Stimulated activated CD4-positive, alpha-beta T cell treated with anti-CD3 and anti-CD28 coated beads, Interleukin-1b, Interleukin-23, amount 100 ng/mL, for 1 hour (primary cell): ENCODE measurements at places on chromosomes 4 and X.

DNA sequence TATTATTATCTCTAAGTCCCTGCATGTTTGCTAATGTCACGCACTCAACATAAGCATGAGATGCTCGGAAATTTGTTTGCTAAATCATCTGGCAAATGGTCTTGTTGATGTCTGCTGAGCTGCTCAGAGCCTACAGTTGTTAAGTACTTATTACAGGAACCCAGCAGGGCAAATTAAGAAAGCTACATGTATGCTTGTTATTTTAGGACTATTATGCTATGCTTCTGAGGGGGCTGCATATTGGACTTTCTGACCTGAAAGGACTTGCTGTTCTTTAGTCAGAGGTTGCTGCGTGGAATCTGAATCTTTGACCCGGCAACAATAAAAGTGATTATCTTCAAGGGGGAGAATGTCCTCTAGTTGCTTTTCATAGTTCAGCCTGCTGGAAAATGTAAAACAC lies 36.3 kb upstream of the TENM3 start:
- no peak for DNase-seq

DNA sequence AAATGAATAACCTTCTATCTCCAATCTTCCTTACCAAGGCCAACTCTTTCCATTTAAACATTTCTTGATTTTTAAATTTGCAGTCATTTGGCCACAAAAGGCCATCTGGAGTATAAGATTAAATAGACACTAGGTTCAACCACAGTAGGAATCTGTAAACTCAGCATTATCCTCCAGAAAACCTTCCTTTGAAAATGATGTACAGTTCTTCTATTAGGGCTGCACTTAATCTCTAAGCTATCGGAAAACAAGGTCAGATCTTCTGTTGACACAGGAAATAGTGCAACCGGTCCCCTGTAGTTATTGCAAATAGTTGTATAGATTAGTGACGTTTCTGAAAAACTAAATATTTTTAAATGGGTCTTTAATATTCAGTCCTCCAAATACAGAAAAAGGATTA lies 359.0 kb upstream of the ATOH1 start:
- DNase-seq, result no peak

- no peak for DNase-seq
Measured at GRCh38 chrX:53594354-53594753, 92.2 kb downstream of the HUWE1 start.

GRCh38 chr4:165756836-165757235 lies 116.2 kb upstream of the TLL1 start:
- DNase-seq, result no peak

- DNase-seq, result no peak
Measured at GRCh38 chr4:14652522-14652921, 349.8 kb upstream of the CPEB2 start.

GRCh38 chr4:24328711-24329110 lies 255.6 kb downstream of the DHX15 start:
- DNase-seq, result no peak

DNA sequence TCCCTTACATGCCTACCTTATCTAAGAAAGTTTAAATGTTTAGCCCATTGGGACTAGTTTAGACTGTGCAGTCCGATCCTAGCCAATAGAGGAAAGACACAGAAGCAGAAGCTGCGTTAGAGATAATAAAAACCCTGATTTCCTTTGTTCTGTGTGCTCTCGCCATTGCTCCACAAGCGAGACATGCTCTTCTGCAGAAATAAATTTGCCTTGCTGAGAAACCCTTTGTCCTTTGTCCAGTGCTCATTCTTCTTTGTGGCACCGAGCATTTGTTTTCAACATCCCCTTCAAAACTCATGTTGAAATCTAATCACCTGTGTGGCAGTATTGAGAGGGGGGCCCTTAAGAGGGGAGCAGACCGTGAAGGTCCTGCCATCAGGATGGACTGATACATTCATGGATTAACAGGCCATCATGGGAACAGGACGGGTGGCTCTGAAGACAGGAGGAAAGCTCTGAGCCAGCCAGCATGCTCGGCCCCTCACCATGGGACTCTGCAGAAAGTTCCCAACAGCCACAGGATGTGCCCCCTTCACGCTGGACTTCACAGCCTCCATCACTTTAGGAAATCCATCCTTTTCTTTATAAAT lies 94.5 kb downstream of the ABLIM2 start:
- no peak for DNase-seq

DNA sequence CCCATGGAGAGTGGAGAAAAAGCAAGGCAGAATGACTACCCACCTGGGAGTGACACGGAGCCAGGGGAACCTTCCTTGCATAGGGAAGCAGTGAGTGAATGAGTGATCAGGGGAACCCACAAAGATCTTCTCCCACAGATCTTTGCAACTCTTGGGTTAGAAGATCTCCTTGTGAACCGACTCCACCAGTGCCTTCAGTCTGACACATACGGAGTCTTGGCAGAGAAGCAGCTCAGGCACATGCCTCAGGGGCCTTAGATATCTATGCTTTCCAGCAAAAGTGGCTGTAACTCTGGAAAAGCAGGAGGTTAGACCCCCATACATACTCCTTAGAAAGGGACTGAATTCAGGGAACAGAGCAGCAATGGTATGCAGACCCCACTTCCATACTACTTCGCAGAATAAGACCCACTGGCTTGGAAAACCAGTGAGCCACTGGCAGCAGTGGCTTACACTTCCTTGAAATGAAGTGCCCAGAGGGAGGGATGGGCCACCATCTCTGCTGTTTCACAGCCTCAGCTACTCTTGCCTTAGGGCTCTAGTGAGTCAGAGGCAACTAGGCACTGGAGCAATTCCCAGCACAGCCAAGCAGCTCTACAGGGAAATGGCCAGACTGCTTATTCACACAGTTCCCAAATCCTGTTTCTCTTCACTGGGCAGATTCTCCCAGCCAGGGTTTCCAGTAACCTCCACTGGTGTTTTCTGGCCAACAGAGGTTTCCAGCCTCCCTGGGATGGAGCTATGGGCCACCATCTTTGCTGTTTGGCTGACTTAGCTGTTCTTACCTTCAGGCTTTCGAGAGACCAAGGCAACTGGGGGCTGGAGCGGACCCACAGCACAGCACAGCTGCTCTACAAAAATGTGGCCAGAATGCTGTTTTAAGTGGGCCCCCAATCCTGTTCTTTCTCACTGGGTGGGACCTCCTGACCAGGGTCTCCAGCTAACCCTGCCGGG lies 82.8 kb upstream of the TCEAL2 start:
- DNase-seq, result no peak

- no peak for DNase-seq
Measured at GRCh38 chr4:168744021-168744420, 247.2 kb downstream of the PALLD start.
